Left colon (tissue), 2 donors: ENCODE measurements at places on chromosomes 11 and 22.

DNA sequence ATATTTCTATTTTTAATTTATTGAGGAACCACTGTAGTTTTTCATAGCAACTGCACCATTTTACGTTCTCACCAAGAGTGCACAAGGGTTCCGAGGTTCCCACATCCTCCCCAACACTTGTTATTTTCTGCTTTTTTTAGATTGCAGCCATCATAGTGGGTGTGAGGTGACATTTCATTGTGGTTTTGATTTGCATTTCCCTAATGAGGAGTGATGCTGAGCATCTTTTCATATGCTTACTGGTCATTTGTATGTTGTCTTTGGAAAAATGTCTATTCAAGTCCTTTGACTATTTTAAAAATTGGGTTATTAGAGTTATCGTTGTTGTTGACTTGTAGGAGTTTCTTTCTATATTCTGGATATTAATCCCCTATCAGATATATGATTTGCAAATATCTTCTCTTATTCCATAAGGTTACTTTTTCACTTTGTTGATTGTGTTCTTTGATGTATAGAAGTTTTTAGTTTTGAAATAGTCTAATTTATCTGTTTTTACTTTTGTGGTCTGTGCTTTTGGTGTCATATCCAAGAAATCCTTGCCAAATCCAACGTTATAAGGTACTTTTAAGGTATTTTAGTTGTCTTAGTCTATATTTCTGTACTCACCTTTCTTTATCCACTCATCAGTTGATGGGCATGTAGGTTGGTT, 9.0 kb downstream of the NEAT1 start:
- DNase-seq, result no peak

DNA sequence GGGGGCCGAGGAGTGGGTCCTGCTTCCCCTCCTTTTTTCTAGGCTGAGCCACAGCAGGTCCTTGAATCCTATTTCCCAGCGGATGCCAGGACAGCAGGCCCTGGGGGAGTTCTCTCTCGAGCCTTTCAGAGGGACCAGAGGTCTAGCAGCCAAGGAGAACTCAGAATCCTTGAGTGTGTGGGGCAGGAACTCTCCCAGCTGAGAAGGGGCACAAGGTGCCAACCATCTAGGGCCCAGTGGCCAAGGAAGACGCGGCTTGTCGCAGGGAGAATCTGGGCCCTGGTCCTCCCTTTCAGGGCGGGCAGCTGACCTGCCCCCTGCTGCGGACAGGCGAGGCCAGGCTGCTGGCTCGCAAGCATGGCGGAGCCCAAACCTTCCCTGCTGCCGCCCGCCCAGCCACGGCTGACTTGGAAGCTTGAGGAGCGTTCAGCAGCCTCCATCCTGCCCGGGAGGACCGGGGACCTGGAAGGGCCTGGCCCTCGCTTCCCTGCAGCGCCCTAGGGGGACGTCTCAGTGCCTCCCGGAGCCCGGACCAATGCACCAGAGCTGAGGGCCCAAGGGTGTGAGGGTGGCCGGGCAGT, 972 bp upstream of the TSSC4 start:
- no peak for DNase-seq

GRCh38 chr11:127042445-127042844, 41.9 kb upstream of the KIRREL3 start:
- no peak for DNase-seq

DNA sequence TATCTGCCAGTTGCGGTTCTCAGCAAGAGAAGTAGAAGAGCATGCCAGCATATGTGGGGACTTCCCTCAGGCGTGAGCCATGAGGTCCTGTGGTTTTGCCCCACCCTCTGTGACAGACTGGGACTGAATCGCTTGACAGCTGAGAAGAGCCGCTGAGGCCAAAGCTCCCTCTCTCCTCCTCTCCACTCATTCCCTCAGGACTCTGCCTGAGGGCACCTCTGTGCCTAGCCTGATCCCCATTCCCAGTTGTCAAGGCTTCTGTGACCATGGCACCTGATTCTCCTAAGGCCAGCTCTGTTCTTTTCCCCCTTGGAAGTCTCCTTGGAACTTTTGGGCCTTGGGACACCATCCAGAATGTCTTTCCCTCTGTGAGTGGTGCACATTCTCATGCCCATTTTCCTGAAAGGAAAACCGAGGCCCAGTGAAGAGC, 27.0 kb downstream of the ART5 start:
- peak; percentile 8 for DNase-seq

DNA sequence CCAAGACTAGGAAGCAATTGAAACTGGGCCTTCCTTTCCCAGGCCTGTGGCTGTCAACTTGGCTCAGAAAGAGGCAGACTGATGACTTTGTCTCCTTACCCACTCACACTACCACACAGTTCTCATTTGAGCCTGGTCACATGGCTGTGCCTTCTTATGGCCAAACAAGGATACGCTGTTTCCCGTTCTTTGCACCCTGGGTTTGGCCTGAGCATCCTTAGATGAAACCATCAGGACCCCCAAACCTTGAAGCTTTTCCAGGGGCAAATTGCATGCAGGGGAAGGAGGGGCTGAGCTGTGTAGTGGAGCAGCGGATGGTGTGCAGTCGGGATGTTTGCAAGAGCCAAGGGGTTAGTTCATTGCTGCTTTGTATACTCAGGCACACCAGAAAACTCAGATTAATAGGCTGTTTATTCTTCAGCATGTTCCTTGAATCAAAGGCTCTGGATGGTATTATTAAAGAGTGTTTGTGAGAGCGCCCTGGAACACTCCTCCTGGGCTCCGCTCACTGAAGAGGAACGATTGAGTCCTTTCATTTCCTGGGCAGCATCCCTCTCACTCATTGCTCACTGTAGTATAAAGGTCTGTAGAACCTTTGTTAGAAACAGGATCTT, 69.8 kb downstream of the ARFGAP2 start:
- peak; percentile 13 for DNase-seq

- no peak for DNase-seq
Measured at GRCh38 chr11:80096736-80097135, 655.9 kb upstream of the TENM4 start.

DNA sequence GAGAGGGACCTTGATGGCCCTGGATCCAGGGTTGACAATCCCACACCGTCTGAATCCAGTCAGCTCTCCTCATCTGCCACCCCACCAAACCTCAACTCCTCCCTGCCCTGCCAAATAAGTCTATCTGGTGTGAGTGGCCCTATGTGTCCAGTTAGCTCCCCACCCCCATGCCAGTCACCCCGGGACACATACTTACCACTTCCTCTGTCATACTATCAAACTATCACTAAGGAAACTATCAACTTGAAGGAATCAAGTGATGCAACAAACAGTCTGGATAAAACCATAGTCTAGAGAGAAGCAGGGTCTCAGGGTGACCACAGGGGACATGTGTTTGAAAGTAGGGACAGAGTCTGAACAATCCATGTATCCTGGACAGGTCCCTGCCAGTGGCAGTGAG, 13.2 kb upstream of the CSF2RB start:
- no peak for DNase-seq

DNA sequence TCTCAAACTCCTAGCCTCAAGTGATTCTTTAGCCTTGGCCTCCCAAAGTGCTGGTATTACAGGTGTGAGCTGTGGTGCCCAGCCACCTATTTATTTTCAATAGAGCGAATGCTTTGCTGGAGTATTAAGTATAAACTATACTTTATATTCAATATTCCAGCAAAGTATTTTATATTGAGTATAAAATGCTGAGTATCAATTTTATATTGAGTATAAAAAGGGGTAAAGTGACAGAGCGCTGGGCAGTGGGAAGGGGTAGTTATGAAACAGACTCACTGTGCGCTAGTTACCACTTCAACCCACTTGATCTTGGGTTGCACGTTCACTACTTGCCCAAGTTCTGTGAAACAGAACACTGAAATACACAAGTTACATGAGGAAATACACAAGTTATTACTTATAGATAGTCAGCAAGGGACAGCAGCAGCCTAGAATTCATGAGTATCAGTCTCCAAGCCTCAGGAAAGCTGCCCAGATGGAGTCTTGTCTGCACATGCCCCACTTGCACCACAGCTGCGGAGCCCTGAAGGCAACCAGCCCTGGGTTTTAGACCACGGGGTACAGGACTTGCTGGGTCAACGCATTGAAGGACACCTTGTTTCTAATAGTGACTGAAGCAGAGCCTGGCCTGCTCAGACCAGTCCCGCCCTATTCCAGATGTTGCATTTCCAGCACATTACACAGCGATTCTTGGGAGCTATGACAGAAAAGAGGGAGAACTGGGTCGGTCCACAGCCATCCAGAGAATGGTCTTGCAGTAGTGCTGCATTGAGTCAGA, 51.6 kb upstream of the SYT13 start:
- no peak for DNase-seq

- DNase-seq, result peak; percentile 52
Measured at GRCh38 chr11:65899356-65900124, 648 bp downstream of the FOSL1 start.

DNA sequence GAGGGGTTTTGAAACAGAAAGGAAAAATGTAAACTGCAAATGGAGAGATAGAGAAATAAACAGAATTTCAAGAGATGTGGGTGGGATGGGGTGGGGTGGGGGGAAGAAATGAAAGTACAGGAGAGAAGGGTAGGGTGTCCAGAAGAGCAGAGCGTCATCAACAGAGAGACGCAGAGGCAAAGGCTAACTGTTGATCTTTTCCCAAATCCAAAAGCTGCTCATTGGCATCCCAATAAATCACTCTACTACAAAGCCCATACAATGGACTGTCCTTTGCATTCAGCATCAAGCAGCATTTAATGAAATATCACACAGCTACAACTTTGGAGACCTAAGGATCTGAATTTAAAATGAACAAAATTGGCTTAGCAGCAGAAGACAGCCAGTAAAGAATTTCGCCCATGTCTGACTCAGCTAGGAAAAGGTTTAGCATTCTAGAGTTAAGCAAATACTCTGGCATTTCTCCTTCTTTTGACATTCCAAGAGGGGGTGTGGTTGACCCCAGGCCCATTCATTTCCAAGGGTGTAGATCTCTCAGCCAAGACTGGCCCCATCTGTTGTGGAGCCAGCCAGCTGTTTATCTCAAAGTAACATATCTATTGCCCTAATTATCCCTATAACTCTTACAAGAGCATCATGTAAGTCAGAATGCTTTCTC, 1.5 kb downstream of the RAB30 start:
- DNase-seq, result no peak

- no peak for DNase-seq
Measured at GRCh38 chr11:28819741-28820140, 711.6 kb downstream of the METTL15 start.

- no peak for DNase-seq
Measured at GRCh38 chr11:71199226-71199820, 53.1 kb downstream of the SHANK2 start.

DNA sequence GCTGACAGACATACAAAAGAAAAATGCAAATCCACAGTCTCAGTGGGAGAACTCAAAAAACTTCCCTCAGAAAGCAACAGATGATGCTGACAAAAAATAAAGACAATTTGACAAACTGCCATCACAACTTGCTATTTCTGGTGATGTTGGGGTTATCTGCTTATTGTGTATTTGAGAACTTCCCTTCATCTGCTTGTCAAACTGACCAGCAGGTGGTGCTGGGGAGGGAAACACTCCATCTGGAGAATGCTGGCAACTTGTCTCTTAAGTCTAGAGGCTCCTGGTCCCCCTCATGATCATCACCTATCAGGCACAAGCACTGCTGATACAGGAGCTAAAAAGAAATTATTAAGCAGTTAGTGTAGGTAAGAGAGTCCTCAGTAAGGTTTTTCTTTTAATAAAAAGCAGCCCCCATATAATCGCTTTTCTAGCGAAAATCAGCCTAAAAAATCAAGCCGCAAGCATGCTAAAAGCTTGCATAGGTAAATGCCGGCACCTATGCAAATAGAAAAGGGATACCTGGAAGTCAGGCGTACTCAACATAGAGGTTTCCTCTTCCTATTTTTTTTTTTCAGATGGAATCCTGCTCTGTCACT, 9.8 kb upstream of the FAM111B start:
- peak; percentile 81 for DNase-seq

- no peak for DNase-seq
Measured at GRCh38 chr11:67396587-67397389, 4.9 kb downstream of the PPP1CA start.

DNA sequence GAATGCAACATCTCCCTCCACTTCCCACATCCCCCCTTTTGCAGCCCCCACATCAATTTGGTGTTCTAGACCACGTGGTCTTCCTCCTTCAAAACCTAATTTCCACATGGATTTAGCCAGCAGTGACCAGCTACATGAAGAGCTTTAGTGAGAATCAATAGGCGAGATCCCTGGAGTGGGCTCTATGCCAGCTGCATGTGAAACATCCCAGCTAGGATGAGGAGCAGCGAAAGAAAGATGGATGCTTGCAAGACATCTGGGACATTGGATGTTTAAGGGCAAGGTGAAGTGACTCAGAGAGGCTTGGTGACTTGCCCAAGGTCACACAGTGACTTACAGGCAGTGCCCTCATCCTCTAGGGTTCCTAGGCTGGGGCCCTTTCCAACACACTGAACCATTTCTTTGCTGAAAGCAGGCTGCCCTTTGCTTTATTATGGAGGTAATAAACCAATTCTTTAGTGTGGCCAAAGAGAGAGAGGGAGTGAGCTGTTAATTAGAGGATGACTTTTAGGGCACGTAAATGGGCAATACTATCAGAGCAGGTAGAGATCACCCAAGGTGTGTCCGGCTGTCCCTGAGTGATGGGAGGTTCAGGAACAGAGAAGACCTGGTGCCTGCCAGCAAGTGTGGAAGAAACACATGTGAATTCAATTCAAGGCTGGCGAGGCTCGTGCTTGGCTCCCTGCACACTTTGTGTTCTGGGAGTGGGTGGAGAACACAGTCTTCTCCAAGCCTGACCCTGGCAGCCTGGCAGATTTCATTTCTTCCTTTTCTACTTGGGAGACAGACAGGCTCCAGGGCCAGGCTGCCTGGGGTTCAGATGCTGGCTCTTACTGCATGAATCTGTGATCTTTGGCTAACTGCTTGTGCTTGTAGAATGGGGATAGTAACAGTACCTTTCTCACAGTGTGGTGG, 24.0 kb downstream of the TSPAN18 start:
- no peak for DNase-seq

GRCh38 chr22:28601915-28602314, 77.7 kb downstream of the TTC28 start:
- DNase-seq, result no peak

GRCh38 chr11:64157631-64158394, 8.1 kb downstream of the MACROD1 start:
- DNase-seq, result no peak

- DNase-seq, result no peak
Measured at GRCh38 chr22:30185549-30185948, 61.0 kb downstream of the LIF start.

DNA sequence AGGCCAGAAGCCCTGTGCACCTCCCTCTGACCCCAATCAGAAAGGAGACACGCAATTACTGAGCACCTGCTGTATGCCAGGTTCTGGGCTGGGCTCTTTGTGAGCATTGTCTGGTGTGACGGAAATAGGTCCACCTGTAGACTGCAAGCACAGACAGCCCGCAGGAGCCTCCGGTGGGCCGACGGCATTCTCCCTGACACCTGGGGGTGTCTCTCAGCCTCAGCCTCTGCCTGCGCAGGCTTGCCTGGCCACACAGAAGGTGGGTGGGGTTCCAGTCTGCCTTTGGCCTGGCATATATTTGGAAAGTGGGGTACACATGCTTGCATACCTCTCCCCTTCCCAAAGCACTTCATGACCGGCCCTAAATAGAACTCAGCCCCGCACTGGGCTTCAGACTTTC, 129.3 kb downstream of the BUD13 start:
- DNase-seq, result no peak
